AG08396 (cell line): ENCODE measurements at places on chromosomes 6 and 20.

GRCh38 chr6:70059039-70059719 is 192.8 kb downstream of the COL19A1 start:
- no peak for DNase-seq

GRCh38 chr20:56625837-56626236 is 3.3 kb upstream of the TFAP2C start:
- DNase-seq: no peak

- DNase-seq: no peak
Measured at GRCh38 chr20:4226330-4227084, 211.1 kb upstream of the RNF24 start.

DNA sequence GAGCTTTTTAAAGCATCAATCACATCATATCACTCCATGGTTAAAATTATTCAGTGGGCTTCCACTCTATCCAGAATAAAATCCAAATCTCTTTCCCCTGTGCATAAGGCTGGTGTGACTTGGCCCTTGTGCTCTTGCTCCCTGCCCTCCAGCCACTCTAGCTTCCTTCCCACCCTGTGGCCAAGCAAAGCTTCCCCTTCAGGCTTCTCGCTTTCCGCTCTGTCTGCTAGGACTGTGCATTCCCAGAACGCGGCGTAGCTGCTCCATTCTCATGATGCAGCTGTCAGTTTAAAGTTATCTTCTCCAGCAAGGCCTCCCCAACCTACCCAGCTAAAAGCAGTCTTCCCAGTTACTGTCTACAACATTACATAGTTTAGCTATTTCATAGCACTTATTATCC is 19.4 kb upstream of the KCNK16 start:
- DNase-seq: no peak

GRCh38 chr6:42142118-42142835 is at the start of gene C6orf132:
Gene C6orf132, minus strand, starts transcription at chr6:42142620. Its CDS starts 176 bp downstream, at chr6:42142444.
- DNase-seq: peak; percentile 61

- peak; percentile 55 for DNase-seq
Measured at GRCh38 chr6:142207265-142207877, 60.3 kb downstream of the VTA1 start.

DNA sequence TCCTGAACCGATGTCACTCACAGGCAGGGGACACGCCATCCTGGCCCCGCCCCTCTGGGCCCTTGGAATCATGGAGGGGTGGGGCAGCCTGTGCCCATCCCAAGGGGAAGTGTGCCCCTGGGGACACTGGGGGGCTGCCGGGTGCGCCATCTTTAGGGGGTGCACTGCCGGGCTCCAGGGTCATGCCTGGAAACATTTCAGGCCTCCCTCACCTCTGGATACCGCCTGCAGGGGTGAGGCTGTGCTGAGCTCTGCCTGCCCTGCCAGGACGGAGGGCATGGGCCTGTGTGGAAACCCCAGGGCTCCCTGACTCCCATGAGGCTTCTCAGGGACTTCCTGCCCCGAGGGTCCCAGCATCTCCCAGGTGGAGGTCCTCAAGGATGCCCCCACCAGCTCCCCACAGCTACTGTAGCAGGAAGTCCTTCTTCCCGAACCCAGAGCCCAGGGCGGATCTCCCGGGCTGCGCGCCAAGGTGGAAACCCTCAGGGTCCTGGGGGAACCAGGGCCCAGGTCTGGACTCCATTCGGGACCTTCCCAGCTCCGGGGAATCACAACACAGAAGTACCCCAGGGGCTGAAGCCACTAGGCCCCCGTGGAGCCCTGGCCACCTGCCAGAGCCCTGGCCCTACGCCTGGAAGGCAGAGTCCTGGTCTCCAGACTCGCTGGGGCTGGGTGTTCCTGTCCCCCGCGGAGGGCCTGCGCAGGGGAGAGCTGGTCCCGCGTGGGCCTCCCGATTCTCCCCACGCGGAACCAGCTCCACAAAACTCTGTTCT is 15.6 kb downstream of the CHRNA4 start:
- DNase-seq: no peak

DNA sequence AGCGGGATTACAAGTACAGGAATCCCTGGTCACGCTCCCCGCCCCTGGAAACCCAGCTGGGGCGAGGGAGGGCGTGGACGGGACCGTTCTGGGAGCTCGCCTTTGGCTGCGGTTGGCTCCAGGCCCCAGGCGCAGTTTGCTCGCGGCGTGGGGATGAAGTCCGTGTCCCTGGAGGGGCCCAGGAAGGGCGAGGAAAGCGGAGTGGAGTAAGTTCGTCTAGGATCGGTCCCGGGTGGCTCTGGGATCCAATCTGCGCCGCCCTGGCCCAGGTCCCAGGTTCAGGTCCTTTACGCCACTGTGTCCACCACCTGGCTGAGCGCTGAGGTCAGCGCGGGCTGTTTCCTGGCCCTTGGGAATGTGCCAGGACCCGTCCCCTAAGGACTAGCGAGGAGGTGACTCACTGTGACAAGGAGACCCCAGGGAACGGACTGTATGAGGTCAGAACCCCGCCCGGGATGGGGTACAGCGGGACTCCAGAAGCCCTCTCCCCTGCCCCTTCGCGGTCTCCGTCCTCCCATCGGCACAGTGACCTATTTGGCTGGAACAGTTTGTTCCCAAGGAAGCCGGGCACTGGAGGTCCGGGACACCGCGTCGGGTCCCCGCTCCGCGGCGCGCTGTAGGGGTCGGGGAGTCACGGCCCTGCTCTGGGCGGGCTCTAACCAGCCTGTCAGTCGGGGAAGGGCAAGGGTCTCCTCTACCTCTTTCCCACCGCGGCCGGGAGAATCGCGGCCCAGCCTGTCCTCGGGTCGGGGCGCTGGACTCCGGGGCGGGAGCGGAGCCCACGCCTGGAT is 724 bp downstream of the CDKN1A start:
- no peak for DNase-seq

DNA sequence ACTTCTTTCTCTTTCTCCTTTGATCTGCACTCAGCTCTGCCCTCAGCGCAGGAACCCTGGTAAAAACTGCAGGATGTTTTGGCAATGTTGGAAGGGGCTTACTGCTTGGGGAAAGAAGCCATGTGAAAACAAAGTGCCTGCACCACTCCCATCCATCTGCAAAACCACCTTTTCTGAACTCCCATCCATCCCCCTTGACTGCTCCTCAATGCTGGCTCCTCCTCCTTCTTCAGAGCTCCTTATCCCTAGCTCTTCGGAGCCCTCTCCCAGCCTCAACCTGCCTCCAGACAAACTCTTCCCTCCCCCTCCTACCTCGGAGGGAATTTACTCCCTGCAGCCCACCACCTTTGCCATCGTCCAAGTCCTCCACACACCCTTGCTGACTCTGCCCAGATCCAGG is 4.2 kb upstream of the ZBTB12 start:
- DNase-seq: no peak
